ENCODE measurements at places on chromosomes 6 and 20.
A peak's percentile ranks its signal among the peaks of the same experiment; 100 is the strongest.

DNA sequence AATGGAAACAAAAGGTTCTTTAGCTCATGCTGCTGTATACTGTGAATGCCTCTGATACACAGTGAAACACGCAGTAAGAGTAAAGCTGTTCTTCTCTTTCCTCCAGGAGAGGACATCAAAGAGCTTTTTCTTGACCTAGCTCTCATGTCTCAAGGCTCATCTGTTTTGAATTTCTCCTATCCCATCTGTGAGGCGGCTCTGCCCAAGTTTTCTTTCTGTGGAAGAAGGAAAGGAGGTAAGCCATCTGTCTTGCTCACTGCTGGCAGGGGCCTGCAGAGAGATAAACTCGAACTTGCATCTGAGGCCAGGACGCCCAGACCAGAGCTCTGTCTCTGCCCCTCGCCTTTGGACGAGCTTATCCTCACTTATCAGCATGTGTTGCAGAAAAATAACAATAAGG, 37.7 kb downstream of the LY86 start:
- no peak for DNase-seq

GRCh38 chr20:38926934-38927616, 858 bp downstream of the FAM83D start:
- no peak for DNase-seq

DNA sequence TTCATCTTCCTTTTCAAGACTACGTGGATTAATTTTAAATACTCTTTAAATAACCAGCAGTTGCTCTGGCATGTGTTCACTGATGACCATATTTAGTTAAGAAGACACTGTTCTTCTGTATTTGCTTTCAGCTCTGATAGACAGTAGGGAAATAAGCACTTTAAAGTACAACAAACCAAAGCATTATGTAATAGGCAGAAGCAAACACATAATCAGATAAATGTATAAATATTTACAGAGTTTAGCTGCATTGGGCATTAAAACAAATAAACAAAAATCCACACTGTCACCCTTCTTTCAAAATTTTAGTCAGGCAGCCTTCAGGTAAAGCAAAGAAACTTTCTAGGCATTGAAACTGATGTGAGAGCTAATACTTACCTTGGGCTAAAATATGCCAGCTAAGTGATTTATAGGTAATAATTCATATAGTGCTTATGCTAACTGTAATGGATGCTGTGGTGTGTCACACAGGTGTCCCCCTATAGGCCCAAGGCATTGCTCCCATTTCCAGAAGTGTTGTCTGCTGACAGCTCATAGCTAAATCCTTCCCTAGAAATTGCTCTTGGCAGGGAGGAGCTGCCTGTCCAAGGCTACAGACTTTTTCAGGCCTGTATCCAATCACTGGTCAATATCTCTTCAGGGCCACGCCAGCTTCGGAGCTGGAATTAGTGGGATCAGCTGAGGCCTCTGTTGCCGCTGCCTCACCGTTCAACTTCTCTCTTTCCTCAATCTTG, 111.5 kb upstream of the CITED2 start:
- no peak for DNase-seq

GRCh38 chr6:57123111-57123510, 33.1 kb downstream of the ZNF451 start:
- DNase-seq = no peak

DNA sequence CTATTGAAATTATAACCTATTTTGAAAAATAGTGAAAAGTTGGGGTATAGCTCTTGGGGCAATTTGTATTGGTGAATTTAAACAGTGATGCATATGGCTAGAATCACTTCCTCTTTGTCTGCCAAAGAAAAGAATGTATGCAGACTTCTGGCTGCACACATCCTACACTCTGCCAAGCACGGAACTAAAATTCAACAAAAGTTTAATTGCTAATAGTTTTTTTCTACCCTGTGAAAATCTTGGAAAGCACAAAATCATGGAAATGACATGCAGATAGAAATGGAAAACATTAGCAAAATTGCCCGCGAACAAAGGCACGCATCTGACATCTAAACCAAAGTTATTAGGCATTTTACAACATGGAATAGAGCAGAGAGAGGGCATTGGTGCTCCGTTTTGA, 106.4 kb upstream of the PDE10A start:
- no peak for DNase-seq

DNA sequence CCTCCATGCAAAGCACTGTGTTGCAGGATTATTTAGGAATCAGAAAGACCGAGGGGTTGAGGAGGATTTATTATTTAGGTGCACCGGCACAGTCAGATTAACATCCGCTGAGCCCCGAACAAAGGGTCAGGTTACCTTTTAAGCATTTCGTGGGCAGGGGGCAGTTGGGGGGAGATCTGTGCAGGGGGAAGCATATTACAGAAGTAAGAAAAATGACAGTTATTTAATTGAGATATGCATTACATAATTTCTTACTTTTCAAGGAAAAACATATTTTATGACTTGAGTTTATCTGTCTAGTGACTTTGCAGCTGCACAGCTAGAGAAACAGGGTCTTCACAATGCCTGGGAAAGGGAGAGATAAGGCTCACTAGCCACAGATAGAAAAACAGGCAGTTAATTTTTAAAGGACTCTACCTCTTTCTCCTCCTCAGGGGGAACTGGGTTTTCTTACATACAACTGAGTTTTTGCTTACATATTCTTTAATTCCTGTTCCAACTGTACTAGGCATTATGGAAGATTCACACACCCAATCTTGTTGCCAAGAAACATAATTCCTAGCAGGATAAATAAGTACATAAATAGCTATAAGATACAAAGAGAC, 1.7 kb upstream of the HINT3 start:
- DNase-seq = no peak

DNA sequence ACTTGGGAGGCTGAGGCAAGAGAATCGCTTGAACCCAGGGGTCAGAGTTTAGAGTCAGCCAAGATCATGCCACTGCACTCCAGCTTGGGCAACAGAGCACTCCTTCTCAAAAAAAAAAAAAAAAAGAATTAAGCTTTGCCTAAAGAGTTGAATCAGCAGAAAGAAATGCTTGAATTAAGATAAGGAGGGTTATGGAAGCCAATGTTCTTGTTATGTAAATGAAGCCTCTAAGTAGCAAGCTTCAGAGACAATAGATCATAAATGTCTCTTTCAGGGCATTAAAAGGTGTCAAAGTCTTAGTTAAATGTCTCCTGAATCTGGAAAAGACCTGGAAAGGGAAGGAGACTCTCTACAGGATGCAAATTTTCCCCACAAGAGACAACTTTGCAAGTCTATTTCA, 69.7 kb upstream of the FAM83B start:
- DNase-seq = no peak

DNA sequence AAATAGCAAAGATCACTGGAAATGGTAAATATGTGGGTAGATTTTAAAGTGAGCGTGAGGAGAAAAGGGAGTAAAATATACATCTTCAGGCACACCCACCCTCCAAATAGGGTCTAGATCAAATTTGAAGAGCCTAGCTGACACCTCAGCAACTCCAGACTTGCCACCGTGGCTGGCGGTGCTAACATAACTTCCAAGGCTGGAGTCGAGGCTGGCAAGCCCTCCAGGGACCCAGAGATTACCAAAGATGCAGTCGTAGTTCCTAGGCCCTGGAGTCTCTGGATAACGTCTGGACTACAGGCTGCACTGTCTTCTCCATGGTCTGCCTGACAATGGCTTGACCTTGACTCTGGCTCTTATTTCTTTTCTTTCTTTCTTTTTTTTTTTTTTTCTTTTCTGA, 22.5 kb downstream of the TUBB2B start:
- DNase-seq = no peak

- peak; percentile 78 for DNase-seq
Measured at GRCh38 chr6:30814146-30815040, 69.9 kb upstream of the DDR1 start.

- DNase-seq = no peak
Measured at GRCh38 chr6:47132724-47133123, 90.6 kb upstream of the ADGRF1 start.

- DNase-seq = peak; percentile 59
Measured at GRCh38 chr20:36574366-36575135, 1.2 kb downstream of the TGIF2 start.

- DNase-seq = no peak
Measured at GRCh38 chr6:37362101-37362828, 8.5 kb downstream of the RNF8 start.

GRCh38 chr6:3320238-3320811, 61.6 kb downstream of the PSMG4 start:
- no peak for DNase-seq

DNA sequence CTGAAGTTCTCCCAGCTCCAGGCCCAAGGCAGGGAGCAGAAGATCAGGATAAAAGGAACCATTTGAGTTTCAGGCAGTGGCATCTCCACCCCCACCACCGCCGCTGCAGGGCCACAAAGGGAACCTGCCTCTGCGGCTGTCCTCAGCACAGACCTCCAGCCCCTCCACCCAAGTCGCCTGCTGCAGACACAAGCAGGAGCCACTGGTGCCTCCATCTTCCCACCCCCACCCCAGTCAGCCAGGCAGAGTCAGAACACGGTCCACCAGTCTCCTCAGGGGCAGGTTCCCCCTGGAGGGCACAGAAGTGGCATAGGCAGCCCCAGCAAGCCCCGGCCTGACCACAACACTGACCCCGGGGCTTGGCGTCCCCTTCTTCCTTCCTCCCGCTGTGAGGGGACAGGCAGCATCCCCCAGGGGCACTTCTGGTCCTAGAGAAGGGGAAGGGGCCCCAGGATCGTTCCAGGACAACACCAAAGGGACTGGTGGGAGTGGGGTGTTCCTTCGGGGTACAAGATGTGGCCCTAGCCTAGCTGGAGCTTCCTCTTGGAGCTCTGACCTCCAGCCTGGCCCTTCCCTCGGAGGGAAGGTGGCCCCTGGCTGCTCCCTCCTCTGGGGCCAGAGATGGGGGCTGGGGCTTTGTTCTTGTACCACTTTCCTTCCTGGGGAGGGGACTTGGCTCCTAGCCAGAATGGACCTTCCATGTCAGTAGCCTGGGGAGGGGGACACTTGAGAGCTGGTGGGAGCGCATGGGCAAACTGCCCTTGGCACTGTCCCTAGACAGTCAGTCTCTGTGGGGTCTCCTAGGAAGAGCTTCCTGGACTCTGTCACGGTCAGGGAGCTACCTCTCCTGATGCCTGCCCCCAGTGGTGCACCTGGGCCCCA, 36.0 kb downstream of the YTHDF1 start:
- no peak for DNase-seq

DNA sequence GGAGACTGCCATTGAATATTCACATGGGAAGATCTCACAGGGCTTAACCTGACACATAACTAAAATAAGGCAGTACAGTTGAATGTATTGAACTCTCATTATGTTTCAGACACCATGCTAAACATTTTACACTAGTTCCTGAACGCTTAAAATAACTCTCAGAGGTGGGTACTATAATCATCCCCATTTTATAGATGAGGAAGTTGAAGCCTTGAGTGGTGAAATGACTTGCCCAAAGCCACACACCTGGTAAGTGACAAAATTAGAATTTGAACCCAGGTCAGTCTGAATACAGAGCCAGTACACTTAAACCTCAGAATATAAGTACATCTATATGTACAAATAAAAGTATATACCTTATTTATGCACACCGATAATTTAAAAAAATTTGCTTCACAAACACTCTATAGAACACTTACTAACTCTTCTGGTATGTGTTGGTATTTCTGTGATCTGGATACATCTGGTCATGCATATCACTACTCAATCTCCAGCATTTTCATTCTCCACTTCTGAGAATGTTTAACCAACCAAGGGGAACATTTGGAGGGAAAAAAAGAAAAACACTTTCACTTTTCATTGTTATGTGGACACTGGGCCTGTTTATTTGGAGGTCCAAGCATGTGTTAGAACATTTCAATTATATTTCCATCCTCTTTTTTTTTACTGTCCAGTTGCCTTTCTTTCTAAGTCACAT, 4.6 kb upstream of the BICRAL start:
- no peak for DNase-seq

GRCh38 chr6:20198156-20198774, 14.0 kb downstream of the MBOAT1 start:
- DNase-seq = no peak

DNA sequence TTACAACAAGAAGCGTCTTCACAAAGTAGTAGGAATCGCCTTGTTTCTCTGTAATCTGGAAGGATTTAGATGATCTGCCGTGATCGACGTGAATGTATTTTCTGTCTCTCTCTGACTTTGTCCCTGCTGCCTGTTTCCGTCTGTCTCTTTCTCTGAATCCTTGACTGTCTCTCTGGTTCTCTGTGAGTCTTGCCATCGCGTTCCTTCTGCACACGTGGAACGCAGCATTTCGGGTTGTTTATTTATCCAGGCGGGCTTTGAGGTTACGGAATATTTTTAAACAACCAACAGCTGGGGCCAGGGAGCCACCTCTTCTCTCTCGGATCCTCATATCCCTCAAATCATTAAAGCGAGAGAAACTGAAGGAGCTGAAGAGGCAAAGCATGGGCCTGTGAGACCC, 215.9 kb downstream of the ZDHHC14 start:
- no peak for DNase-seq

GRCh38 chr20:36472637-36473090, 68.7 kb upstream of the MYL9 start:
- peak; percentile 58 for DNase-seq

DNA sequence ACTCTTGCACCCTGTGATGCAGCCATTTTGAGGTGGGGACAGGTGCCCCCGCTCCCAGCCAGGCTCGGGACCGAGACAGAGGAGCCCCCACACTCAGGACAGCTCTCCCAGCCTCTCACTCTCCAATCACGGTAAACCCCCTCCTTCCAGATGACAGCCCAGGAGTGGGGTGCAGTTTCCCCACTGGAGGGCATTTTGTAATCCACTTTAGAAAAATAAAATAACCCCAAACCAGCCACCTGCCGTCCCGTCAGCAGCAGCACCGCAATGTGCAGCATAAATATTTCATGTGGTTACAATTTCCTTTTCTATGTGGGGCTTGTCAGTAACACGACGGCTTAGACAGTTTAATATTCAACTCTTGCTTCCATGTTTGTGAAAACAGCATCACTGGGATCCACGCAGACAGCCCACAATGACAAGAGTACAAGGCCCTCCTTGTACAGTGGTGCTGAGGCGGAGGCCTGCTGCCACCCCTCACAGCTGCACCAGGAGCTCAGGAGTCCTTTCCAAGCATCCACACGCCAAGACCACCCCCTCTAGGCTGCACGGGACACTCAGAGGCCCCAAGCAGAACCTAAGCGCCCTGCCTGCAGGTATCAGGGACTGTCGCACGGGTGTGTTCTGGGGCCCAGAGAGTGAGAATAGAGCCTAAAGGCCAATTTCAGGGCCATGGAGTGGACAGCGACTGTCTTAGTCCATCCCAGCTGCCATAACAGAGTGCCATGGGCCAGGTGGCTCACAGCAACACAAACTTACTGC, 116.7 kb downstream of the JPH2 start:
- DNase-seq = peak; percentile 52

DNA sequence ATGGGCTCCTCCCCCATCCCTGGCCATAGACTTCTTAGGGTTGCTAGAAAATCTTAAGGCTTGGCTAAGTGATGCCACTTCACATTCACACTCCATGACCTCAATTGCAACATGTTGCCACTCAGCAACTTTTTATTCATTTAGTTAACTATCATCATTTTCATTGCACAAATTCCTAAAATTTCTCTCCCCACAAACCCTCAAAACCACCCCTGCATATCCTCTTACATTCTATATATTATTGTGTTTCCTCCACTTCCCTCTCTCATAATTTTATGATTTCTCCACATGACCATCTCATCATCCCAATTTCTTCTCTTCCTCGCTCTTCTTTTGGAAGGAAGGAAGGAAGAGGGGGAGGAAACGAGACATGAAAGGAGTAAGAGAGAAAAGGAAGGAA, 436.0 kb downstream of the HACE1 start:
- no peak for DNase-seq
